ENCODE measurements at places on chromosomes 2 and 18. TPM values are rescaled to one million over a fixed set of nuclear protein-coding genes. Genes with fewer than 3 reads are reported as not detected.

GPC1 gene
- total RNA-seq, result 36.9 TPM

ZNF396 gene
- total RNA-seq, result 2.0 TPM

ST6GAL2 gene
- 0.34 TPM for total RNA-seq

DNA sequence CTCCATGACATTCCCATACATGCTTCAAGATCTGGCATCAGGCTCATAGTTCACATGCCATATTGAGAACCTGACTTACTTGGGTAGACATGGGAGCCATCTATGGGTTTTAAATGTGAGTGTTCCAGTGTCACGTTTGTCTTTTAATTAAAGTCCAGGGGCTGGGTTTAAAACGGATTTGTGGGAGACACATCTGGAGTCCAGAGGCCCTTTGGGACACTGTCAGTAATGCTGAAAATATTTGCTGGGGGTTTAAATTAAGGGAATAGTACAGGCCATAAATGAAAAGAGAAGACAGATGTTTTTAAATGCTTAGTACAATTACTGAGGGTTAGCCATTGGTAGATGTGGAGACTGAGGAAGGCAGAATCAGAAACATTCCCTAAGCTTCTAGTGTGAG is 478.0 kb downstream of the PID1 start:
- no peak overlapping the region for H3K27ac ChIP-seq
- DNase-seq, result no peak
- no peaks in the 10 kb centered on the region for H3K36me3 ChIP-seq

DNA sequence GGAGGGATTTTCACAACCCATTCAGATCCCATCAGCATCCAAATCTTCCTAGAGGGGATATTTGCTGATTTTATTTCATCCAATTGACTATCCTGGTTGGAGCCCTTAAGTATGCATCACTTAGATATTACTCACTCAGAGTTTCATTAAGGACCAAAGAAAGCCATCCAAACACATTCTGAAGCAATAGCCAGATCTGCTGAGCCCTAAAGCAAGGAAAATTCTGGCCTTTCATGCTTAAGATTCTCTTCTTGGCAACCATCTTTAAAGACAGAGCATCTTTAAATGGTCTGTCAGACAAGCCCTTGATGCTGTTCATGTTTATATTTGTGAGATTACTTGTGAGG is 40.9 kb upstream of the C1D start:
- no peaks in the 10 kb centered on the region for H3K4me1 ChIP-seq
- no peaks in the 10 kb centered on the region for H3K36me3 ChIP-seq
- no peak for DNase-seq
- no peak overlapping the region for H3K27ac ChIP-seq
- no peaks in the 10 kb centered on the region for H3K27me3 ChIP-seq
- H3K4me3 ChIP-seq, result no peak overlapping the region

DNA sequence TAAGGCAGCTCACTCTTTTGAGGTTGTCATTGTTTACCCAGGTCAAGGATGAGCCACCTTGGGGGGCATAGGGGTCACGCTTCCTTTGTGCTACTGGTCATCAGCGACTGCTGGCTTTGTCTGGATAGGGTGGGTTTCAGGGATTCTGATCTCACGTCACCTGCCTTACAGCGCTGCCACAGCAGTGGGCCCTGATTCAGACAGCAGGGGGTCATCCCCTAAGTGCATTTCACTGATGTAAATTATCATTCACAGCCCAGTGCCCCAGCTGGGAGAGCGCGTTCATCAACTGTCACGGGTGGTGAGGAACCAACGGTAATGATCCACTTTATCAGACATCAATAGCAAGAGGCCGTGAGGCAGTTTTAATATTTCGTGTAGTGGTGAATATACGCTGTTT is 291.2 kb downstream of the NEDD4L start:
- peaks cover 83% of the 10 kb centered on the region for H3K36me3 ChIP-seq
- DNase-seq, result no peak
- no peak overlapping the region for H3K27ac ChIP-seq
- peaks cover 5% of the 10 kb centered on the region for H3K4me1 ChIP-seq

GRCh38 chr2:228675091-228675490 is 493.6 kb upstream of the SPHKAP start:
- no peak overlapping the region for H3K4me3 ChIP-seq

- no peaks in the 10 kb centered on the region for H3K36me3 ChIP-seq
- no peaks in the 10 kb centered on the region for H3K4me1 ChIP-seq
- H3K27ac ChIP-seq, result no peak overlapping the region
- no peaks in the 10 kb centered on the region for H3K27me3 ChIP-seq
Measured at GRCh38 chr2:176445956-176446355, 176.7 kb downstream of the MTX2 start.

DNA sequence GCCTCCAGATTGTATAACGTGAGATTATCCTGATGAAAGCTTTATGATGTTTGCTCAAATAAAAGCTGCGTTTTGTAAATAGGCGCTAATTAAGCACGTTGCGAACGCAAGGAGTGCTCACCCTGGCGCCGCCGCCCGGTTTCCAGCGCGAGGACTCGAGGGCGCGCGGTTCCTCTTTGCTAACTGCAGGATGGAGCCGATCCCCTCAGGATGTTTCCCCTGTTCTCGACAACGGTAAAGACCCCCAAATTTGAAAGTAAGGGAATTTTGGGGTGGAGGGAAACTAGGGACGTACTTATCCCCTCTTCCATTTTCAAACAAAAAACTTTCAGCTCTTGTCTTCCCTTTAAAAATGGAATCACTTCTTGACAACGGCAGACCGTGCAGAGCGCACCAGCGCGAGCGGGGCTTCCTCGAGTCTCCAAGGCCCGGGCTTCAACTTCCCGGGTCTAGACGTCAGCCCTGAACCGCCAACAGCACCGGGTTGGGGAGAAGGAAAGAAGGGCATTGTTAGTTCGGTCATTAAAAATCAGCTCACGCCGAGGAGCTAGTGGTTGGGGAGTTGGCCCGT is 1.1 kb upstream of the GBX2 start:
- H3K4me3 ChIP-seq, result no peak overlapping the region
- no peak overlapping the region for H3K27ac ChIP-seq
- DNase-seq, result no peak
- H3K36me3 ChIP-seq, result no peaks in the 10 kb centered on the region
- peaks cover 5% of the 10 kb centered on the region for H3K4me1 ChIP-seq

- no peak overlapping the region for H3K27ac ChIP-seq
- H3K4me1 ChIP-seq, result peaks cover 8% of the 10 kb centered on the region
- H3K27me3 ChIP-seq, result no peaks in the 10 kb centered on the region
Measured at GRCh38 chr2:221494556-221494955, 77.5 kb downstream of the EPHA4 start.
